GM23338 (cell line): ENCODE measurements at places on chromosomes 16 and 17.
A peak's percentile ranks its signal among the peaks of the same experiment; 100 is the strongest.

- DNase-seq: no peak
Measured at GRCh38 chr17:32269377-32269776, 3.7 kb downstream of the RHBDL3 start.

DNA sequence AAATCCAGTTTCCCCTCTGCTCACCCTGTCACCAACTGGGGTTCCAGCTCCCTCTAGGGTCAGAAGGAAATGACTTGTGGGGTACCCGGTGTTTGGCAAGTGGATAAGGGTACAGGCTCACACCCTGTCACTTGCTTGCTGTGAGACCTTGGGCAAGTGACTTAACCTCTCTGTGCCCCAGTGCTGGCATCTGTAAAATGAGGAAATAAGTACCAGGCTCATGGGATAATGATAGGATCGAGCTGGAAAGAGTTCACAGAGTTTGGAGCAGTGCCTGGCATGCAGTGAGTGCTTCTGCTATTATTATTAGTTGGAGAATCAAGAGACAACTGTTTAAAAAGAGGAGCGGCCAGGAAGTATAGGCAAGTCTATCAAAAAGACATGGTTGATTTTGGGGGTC, 53.7 kb upstream of the DLX4 start:
- DNase-seq: no peak

DNA sequence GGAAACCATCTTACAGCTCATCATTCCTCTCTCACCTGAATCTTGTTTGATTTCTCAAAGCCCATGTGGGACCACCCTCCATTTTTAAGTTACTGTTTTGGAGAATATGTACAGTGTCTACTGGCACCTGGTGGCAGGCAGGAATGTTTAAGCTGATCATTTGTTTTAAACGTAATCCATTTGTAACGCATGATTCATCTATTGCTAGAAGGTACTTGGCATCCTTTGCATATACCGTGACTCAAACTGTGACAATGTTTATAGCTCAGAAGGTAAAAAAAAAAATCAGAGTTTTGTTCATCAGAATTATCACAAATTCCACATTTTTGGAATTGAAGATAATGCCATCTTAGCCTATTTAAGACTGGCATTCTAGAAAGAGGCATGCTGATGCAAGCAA, 1007.5 kb upstream of the EEF2KMT start:
- no peak for DNase-seq

DNA sequence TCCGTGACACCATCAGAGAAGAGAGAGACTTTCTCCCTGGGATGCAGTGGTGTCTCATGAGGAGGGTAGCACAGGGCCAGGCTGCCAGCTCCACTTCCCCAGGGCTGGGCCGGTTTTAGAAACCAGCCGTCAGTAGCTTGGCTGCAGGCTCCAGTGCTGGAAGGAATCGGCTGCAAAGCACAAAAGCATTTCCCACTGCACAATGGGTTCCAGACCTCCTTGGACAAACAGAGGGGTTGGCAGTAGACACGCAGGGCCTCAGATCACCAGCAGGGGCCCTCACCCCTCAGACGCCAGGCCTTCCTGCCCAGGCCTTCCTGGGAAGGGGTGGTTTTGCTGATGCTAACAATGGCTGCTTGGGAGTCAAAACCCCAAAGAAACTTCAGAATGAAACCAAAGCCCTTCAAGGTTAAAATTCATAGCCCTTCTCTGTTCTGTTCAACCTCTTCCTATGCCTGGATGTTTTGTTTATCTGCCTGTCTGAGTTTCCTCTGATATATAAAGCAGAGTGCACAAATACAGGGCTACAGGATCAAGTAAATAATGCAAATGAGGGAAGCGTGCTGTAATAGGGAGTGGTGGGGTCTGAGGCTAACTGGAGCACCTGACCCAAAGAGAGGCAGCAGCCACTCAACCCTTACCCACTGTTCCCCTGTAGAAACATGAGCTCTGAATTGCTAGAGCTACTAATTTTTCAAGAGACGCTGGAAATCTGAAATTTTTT, 26.2 kb downstream of the TEKT5 start:
- DNase-seq: peak; percentile 81

DNA sequence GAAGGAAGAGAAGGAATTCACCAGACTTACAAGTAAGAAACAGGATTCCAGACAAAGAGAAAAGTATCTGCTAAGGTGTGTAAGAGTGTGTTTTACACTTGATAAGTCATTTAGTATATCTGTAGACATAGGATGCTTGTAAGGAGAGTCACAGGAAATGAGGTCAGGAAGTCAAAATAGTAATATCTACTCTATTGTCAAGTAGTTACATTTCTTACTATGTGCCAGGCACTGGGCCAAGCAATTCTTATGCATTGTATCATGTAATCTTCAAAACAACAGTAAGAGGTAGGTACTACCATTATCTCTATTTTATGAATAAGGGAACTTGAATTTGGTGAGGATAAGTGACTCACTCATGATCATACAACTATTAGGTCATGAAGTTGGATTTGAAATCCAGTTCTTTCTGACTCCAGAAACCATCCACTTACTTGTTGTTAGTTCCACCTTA, 129.1 kb downstream of the SNX11 start:
- DNase-seq: no peak

DNA sequence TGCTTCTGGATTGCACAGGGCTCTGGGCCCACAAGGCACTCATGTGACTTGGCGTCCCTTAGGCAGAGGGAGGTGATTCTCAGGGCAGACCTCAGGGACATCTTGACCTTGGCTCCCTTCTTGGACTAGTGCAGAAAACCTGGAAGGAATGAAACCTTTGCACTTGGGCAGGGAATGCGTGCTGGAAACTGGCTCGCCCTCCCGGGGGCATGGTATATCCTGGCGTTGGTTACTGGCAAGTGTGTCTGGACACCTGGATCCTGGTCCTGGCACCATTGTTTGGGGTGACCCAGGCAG, 63.5 kb upstream of the LGALS9 start:
- DNase-seq: no peak
